ENCODE measurements at places on chromosomes 12 and 14.

DNA sequence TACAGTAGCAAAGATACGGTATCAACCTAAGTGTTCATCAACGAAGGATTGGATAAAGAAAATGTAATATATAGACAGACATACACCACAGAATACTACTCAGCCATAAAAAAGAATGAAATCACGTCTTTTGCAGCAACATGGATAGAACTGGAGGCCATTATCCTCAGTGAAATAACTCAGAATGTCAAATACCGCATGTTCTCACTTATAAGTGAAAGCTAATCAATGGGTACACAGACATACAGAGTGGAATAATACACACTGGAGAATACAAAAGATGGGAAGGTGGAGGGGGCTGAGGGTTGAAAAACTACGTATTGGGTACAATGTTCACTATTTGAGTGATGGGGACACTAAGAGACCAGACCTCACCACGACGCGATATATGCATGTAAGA lies 1.1 kb downstream of the RACGAP1 start:
- DNase-seq, result no peak

- no peak for DNase-seq
These were observed 17.9 kb downstream of the WASHC3 start for GRCh38 chr12:102043928-102044327.

GRCh38 chr12:125249066-125249824 lies 184.0 kb downstream of the AACS start:
- no peak for DNase-seq

DNA sequence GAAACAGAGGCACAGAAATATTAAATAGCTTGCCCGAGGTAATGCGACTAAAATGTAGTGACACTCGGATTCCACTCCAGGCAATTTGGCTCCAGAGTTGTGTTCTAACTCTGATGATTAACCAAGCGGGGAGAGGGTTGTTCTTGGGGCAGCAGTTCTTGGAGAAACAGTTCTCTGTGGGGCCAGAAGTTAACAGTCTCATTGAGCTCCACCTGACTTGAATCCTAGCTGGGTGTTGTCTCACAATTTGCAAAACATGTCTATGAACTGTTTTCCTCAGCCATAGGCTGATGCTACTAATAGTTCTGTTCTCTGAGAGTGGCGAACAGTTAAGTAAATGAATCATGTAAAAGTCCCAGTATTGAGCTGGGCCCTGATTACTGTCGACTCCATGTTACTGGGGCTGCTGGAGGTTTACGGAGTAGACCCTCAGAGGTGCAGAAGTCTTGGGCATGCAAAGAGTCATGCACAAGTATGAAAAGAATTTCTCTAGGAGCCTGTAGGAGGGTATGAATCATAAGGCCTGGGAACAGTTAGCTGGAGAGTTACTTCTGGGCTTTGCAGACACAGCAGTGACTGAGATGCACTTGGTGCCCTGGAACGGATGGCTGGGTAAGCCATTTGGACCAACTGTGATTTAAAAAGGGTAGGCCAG lies 15.4 kb upstream of the NIN start:
- DNase-seq, result no peak

GRCh38 chr12:91778091-91778832 lies 367.4 kb downstream of the BTG1 start:
- DNase-seq, result no peak

GRCh38 chr12:68609998-68610369 lies 715 bp upstream of the RAP1B start:
- peak; percentile 46 for DNase-seq
